ENCODE measurements at places on chromosomes 16 and 17. TPM values are rescaled to one million over a fixed set of nuclear protein-coding genes. Genes with fewer than 3 reads are reported as not detected.

DNA sequence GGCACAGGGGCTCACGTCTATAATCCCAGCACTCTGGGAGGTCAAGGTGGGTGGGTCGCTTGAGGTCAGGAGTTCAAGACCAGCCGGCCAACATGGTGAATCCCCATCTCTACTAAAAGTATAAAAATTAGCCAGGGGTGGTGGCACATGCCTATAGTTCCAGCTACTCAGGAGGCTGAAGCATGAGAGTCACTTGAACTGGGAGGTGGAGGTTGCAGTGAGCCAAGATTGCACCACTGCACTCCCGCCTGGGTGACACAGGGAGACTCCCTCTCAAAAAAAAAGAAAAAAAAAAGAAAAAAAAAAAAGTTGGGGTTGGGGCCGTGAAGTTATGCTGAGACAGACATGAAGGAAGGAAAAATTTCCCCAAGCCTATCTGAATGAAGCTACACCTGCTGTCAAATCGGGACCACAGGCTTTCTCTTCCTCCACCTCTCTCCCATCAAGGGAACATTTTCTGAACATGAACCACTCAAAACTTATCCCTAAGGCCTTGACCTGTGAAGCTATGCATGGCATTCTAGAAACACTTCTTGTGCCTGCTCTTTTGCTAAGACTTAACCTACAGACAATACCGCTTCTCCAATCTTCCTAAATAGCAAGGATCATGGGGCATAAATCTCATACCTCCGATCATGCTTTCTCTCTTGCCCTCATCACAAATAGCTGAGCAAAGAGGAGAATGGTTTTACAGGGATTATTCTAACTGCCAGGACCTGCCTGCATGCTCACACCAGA is 88.6 kb downstream of the CYTH1 start:
- DNase-seq = no peak

GRCh38 chr17:15485045-15485444 is 17.6 kb upstream of the CDRT4 start:
- DNase-seq = no peak

DNA sequence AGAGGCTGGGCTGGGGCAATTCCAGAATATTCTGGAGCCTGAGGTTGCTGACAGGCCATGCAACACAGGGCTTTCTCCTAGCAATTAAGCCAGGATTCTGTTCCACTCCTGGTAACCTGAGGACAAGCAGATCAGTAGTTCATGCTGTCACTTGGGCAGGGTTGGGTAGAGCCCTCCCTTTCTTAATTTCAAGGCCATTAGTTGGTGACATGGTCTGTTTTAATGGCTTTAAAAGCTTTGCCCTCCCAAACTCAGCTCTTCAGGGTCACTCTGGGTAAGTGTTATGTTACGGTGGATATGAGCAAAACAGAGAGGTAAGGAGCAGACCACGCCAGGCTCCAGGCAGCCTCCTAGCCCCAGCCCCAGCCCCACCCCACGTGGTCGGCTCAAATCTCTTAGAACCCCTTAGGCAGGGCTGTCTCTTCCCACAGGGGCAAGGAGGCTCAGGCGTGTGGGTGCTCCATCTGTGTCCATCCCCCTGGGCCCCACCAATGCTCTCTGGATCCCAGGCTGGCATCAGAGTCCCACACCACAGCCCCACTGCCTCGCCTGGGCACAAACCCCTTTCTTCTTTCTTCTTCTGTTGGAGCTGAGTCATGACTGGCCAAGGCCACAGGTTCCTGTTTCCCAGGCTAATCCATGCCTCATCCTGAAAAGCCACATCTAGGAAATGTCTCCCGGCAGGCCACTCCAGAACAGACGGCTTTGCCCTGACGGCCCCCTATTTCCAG is 27.5 kb downstream of the CEP295NL start:
- no peak for DNase-seq

DNA sequence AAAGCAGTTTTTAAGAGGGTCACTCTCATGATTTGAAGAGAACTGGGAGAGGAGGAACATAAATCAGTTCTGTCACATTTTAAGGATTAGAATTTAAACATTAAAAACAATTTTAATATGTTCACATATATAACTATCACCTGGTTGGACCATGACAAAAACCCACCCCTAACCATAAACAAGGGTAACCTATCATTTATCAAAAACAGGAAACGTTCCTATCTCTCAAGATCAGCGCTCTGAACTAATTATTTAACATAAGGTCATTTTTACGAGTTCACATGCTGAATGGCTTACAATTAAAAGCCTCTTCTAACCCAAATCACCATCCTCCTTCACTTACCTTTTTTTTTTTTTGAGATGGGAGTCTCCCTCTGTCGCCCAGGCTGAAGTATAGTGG is 45.0 kb downstream of the KANSL1 start:
- DNase-seq = no peak

DUS2 gene
- total RNA-seq = 32.0 TPM

SYCE1L gene
- total RNA-seq = 4.1 TPM
